ENCODE measurements at places on chromosomes 2 and 18.

DNA sequence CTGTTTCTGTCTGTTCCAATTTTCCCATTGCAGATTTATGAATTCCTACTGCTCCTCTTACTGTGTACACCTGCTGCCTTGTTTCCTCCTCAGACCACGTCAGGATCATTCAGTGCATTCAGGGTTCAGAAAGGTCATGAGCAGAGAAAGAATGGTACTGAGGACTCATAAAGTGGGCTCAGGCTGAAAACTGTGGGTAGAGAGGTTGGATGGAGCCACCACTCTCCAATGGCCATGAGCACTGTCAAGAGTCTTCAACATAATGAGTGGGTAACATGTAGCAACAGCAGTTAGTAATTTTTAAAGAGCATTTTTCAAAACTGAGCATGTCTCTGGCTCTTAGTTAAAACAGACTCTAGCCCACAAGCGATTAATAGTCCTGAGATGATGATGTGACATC lies 138.2 kb downstream of the ZEB2 start:
- DNase-seq: no peak

DNA sequence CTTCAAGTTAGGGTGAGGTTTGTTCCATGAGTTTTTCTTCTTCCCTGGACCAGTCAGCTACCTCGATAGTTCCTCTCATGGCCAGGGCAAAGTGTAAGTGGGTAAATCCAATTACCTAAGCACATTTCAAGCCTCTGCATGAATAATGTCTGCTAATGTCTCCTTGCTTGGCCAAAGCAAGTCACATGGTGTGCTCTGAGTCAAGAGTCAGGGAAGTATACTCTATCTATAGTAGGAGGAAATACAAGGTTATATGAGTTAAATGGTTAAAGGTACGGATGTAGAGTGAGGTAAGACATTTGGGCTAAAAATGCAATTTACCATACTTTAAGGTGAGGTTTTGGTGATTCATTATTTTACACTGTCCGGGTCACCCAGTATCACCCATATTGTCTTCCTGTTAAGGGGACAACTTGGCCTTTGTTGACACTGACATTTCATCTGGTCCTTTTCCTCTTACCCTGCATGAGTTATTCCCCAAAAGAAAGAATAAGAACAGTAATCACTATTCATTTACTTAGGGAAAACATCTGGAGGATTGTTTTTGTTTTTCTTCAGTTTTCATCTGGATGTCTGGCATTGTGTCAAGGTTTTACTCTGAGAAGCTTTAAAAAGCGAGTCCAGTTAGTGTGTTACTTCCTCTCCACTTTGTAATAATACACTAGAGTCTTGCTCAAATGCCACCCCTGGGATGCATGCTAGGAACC lies 405.5 kb downstream of the RND3 start:
- DNase-seq: no peak

- no peak for DNase-seq
These were observed 13.0 kb downstream of the FABP1 start for GRCh38 chr2:88114889-88115288.

DNA sequence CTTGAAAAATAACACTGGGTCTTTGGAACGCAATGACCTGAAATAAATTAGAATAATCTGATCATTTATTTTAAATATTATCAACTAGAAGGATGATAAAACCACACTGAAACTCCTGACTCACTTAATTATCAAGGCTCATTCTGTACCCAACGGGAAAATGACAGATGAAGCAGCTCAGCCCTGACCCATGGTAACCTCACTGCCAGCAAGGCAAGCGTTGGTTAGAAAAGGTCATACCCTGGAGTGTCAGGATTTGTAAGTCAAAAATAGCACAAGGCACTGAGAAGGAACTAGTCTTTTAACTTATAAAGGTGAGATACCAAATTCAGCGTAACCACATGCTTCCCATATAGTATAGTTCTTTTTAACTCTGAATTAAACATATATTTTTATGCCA lies 277.5 kb downstream of the ETAA1 start:
- DNase-seq: no peak

DNA sequence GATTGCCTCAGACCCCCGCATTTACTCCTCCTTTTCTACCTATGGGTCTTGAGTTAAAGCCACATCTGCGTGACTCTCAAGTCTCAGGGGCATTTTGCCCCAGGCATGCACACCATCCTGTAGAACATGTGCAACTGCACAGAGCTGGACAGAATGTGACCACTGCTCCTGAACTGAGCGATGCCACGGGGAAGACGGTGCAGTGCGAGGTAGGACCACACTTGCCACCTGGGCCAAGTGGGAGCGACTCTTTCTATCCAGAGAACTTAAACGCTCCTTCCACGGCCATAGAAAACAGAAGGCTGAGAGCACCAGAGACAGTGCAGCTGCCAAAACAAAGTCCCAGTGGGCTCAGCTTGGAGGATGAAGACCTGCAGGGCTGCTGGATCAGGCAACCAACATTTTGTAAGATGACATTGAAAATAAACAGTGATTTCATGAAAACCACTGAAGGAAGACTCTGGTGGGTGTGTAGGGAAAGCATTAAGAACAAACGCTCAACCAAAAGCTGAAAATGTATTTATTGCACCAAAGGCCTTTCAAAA lies 149.0 kb upstream of the HDAC4 start:
- DNase-seq: no peak

DNA sequence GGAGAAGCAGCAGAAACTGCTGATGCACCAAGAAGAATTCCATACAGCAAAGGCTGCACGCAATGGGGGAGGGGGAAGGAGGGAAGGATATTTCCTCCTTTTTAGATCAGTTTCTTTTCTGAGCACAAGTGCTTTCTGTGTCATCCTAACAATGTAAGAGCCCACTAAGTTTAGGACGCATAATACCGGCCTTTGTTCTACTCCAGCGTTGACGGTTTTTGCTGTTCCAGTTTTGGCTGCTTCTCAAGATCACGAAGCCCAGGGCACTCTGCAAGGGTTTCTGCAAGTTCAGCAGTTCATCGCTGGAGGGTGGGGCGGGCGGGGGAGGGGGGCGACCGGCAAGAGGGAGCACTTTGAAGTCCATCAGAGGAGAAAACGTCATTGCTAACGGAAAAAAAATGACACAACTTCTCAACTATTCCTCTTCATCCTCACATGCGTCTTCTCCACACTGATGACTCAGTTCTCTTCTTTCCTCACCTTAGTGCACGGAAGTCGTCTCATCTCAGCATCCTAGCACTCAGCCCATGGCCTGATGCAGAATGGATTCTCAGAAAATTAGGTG lies 8.7 kb downstream of the FAM178B start:
- peak; percentile 26 for DNase-seq

DNA sequence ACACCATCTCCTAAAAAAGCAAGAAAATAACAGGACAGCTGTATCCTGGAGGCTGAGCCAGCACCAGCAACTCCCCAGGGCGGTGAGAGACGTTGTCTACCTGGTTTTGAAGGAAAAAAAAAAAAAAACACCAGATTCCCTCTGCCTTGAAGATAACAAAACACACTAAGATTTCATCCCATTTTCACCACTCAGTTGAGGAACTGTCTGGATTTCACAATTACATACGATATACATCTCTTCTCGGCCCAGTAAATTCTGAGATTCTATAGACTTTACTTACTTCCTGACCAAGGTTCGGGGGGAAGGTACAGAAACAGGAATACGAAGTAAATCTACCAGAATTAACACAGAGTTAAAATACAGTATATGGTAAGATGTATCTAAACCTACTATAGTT lies 8.5 kb downstream of the ZNF516 start:
- DNase-seq: no peak

GRCh38 chr18:9475643-9476591 lies 604 bp downstream of the RALBP1 start:
- DNase-seq: peak; percentile 64

GRCh38 chr2:112605926-112606325 lies 21.5 kb downstream of the CHCHD5 start:
- no peak for DNase-seq

GRCh38 chr2:69216535-69217332 lies 170.3 kb downstream of the GFPT1 start:
- no peak for DNase-seq

- DNase-seq: no peak
These were observed 41.4 kb upstream of the TRIB2 start for GRCh38 chr2:12675352-12675795.

DNA sequence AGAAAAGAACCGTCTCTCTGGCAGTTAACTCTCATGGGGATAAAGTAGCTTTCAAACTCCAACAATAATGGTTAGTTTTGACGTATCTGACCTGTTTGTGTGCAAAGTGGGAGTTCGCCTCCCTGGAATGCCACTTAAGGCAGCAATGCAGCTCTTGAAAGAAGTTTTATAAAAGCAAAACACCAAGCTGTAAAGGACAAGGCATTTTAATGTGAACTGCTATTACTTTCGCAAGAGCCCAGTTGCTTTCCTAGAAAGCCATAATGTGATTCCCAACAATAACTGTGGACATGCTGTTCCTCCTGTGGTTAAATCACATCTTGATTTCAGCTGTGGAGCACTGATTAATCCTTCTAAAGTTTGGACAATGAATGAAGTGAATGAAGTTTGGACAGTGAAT lies 303.7 kb downstream of the PTPRM start:
- DNase-seq: no peak

DNA sequence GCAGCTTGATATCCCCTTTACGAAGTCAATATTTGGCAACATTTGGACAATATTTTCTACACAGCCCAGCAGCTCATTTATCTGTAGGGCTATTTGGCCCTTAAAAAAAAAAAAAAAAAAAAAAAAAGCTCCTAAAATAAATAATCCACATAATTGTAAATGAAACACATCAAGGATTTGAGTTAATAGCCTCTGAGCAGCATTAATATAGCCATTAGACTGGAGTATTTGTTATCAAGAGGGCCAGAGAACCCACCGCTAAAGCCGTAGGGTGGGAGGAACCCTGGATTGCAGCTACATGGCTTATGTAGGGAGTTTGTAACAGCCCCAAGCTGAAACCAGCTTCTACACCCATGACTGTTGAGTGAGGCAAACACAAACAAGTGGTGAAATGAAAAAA lies 84.5 kb downstream of the RNF152 start:
- no peak for DNase-seq

GRCh38 chr2:46269001-46269400 lies 28.2 kb upstream of the EPAS1 start:
- DNase-seq: no peak

- no peak for DNase-seq
These were observed 46.7 kb downstream of the CD226 start for GRCh38 chr18:69900941-69901340.

DNA sequence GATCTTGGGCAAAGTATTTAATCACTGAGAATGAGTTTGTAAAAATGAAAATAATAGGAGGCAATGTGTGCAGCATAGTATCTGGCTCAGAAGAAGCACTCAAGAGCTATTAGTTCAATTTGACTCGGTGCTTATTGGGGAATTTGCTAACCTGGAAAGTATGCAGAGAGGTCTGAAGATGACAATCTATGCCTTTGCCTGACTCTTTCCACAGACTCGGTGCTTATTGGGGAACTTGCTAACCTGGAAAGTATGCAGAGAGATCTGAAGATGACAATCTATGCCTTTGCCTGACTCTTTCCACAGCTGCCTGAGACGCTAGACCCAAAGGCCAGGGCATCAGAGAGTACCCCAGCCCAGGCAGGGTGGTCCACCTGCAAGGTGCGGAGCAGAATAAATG lies 12.2 kb upstream of the SH3BP4 start:
- no peak for DNase-seq

GRCh38 chr2:234771176-234771575 lies 180.6 kb upstream of the SH3BP4 start:
- DNase-seq: no peak

DNA sequence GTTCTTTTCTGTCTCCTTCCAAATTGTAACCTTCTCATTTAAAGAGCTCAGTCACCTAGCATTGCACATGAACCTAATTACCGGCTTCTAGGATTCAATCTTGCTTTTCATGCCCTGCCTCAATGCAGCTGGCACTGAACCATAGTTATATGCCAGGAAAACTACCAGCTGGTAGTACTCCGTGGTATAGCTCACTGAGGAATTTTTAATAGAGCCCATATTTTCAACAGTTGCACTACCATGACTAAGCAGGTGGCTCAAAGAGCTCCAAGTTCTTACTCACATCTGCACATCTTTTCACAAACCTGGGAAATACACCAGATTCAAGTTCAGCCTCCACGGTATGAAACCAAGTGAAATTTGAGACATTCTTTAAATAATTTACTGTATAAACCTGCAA lies 363.5 kb downstream of the GRB14 start:
- DNase-seq: no peak
